ENCODE measurements at places on chromosomes 16 and 17.

DNA sequence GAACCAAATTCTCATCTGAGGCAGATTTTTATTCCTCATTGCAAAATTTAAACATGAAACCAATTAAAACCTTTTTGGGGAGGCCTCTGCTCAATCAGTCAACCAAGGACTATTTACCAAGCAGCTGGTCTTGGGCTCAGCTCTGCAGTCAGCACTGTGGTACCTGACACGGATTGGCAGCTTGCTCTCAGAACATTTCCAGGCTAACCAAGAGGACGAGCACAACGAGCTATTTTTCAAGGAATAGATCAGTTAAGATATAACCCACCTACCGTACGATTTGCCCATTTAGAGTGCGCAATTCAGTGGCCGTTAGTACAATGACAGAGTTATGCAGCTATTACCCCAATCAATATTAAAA lies 26.4 kb upstream of the KLHDC4 start:
- no peak for DNase-seq
- no peaks in the 10 kb centered on the region for H3K36me3 ChIP-seq
- no peaks in the 10 kb centered on the region for H3K27me3 ChIP-seq
- H3K4me1 ChIP-seq: no peaks in the 10 kb centered on the region

- H3K36me3 ChIP-seq: no peaks in the 10 kb centered on the region
- no peak for DNase-seq
- peaks cover 24% of the 10 kb centered on the region for H3K4me1 ChIP-seq
- no peak overlapping the region for H3K4me3 ChIP-seq
- no peaks in the 10 kb centered on the region for H3K27me3 ChIP-seq
- no peak overlapping the region for H3K27ac ChIP-seq
Observed at GRCh38 chr17:74280093-74280513, 6.1 kb downstream of the DNAI2 start.

- H3K4me3 ChIP-seq: no peak overlapping the region
- H3K36me3 ChIP-seq: no peaks in the 10 kb centered on the region
- no peaks in the 10 kb centered on the region for H3K4me1 ChIP-seq
- DNase-seq: no peak
- no peaks in the 10 kb centered on the region for H3K27me3 ChIP-seq
Observed at GRCh38 chr17:75638893-75639292, 5.7 kb downstream of the SMIM5 start.

- H3K36me3 ChIP-seq: peaks cover 7% of the 10 kb centered on the region
- DNase-seq: peak; percentile 80
- no peaks in the 10 kb centered on the region for H3K27me3 ChIP-seq
- no peak overlapping the region for H3K27ac ChIP-seq
Observed at GRCh38 chr16:50210266-50211038, 55.9 kb upstream of the ADCY7 start.

DNA sequence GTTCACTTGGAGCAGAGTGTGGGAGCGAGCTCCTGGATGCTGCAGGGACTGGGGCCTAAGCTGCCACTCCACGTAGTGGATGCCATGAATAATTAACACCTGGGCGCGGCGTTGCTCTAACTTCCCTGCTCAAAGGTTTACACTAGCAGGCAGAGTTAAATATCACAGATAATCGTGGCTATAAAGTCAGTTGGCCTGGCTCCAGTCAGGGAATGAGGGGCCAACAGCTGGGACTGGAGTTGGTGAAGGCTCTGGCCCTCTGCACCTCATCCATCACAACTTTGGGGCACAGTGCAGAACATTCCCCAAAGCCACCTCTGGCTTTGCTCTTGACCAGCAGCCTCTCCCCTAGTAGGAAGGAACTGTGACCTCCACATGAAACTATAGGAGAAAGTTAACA lies 10.9 kb downstream of the HOXB4 start:
- no peak overlapping the region for H3K27ac ChIP-seq
- peaks cover 8% of the 10 kb centered on the region for H3K4me1 ChIP-seq
- no peak overlapping the region for H3K4me3 ChIP-seq
- H3K36me3 ChIP-seq: no peaks in the 10 kb centered on the region
